ENCODE measurements at places on chromosomes 4 and X. TPM values are rescaled to one million over a fixed set of nuclear protein-coding genes. Genes with fewer than 3 reads are reported as not detected.
A peak's percentile ranks its signal among the peaks of the same experiment; 100 is the strongest.

DNA sequence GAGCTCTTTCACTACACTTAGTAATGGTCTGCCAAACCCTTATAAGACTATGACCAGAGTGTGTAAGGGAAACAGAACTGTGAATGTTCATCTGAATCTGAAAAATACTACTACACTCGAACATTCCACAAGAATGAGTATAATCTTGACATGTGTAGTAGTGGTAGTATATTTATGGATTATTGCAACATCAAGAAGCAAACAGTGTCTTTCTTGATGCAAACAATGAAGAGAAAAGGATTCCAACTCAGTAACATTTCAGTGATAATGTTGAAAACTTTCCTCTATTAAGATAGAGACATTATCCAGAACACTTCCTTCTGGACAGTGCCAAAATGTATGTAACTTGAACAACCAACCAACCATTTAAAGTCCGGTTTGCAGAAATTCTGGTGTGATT, 394.7 kb upstream of the CPEB2 start:
- no peaks in the 10 kb centered on the region for H3K27me3 ChIP-seq
- H3K4me3 ChIP-seq = no peak overlapping the region
- no peaks in the 10 kb centered on the region for H3K4me1 ChIP-seq
- no peak overlapping the region for H3K27ac ChIP-seq

DNA sequence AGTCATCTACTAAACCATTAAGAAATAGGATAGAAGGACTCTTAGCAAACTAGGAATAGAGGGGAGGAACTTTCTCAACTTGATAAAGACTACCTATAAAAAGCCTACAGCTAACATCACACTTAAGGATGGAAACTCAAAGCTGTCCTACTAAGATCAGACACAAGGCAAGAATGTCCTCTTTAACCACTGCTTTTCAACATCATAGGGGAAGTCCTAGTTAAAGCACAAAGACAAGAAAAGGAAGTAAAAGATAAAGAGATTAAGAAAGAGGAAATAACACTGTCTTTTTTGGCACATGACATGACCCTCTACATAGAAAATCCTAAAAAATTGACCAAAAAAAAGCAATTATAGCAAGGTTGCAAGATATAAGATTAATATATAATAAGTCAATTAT, 136.6 kb downstream of the FBXW7 start:
- H3K4me3 ChIP-seq = no peak overlapping the region
- H3K27me3 ChIP-seq = no peaks in the 10 kb centered on the region
- no peak for DNase-seq
- peaks cover 18% of the 10 kb centered on the region for H3K36me3 ChIP-seq

DNA sequence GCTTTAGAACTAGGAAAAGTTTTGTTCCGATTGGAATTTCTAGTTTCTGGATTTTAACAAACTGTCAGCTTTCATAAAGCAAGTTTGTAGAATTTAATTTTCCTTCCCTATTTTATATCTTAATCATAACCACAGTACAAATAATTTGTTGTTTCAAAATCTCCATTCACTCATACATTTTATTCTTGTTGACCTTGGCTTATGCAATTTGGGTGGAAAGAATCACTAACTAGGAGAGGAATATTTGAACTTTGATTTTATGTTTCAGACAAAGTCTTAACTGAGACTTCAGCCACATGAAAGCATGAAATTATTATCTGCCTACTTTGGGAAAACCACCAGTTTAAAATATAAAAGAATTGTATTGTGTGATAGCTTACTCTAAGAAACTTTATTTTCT, 427.9 kb downstream of the SPRY1 start:
- peaks cover 10% of the 10 kb centered on the region for H3K27me3 ChIP-seq
- H3K4me1 ChIP-seq = no peaks in the 10 kb centered on the region
- no peak overlapping the region for H3K4me3 ChIP-seq
- no peaks in the 10 kb centered on the region for H3K36me3 ChIP-seq

- H3K4me3 ChIP-seq = no peak overlapping the region
- DNase-seq = no peak
Observed at GRCh38 chrX:148933881-148934280, 433.5 kb downstream of the AFF2 start.

DNA sequence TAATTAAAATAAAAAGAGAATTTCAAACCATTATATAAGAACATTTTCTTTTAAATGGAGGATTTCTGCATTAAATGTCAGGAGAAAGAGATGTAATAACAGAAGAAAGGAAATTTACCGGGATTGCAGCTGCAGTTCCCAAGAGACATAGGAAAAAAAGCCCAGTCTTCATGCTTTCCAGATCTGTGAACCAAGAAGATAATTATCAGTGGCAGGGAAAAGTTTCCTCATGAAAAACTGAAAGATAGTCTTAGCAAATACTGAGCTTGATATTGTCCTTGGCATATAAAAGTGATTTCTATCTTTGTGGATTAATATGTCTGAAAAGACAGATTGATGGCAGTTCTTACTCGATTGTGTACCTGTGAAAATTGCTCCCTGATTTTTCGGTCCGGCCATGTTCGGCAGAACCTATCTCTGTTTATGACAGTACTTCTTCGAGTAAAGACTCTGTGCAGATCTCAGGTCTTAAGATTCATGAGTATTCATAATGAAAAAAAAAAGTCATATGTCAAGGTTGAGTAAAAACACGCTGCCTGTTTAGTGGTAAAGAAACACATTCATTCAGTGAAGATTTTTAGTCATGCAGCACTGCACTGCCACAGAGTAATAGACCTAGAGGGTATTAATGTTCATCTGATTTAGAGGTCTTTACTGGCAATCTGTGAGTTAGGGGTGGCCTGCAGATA, 29.6 kb downstream of the SPARCL1 start:
- no peaks in the 10 kb centered on the region for H3K36me3 ChIP-seq
- DNase-seq = no peak
- H3K4me1 ChIP-seq = peaks cover 6% of the 10 kb centered on the region
- no peak overlapping the region for H3K27ac ChIP-seq

CCDC158 gene
- total RNA-seq = not detected

GRCh38 chrX:65600106-65600505, 65.5 kb upstream of the LAS1L start:
- peaks cover 80% of the 10 kb centered on the region for H3K4me1 ChIP-seq
- no peaks in the 10 kb centered on the region for H3K27me3 ChIP-seq
- H3K27ac ChIP-seq = peak overlapping the region; percentile 92

DNA sequence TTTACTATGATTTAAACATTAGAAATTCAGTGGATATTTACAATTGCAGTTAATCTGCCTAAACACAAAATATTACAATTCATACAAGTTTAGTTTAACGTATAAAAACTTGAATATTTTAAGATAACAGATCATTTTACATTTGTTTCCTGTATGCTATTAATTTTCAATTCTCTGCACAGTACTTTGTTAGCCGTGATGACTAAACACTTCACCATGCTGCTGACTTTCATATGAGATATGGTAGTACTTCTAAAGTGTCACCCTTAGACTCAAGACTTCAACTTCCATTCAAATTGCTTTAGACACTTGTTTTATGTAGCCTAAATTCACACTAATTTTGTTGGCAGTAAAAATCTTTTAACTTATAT, 1646.4 kb upstream of the ADGRL3 start:
- no peak overlapping the region for H3K27ac ChIP-seq
- H3K36me3 ChIP-seq = no peaks in the 10 kb centered on the region
- no peaks in the 10 kb centered on the region for H3K27me3 ChIP-seq
- DNase-seq = no peak
- H3K4me3 ChIP-seq = no peak overlapping the region

- no peaks in the 10 kb centered on the region for H3K27me3 ChIP-seq
- no peak overlapping the region for H3K4me3 ChIP-seq
- H3K36me3 ChIP-seq = peaks cover 50% of the 10 kb centered on the region
- no peak overlapping the region for H3K27ac ChIP-seq
- H3K4me1 ChIP-seq = no peaks in the 10 kb centered on the region
- DNase-seq = no peak
Observed at GRCh38 chr4:3516061-3516835, 16.0 kb downstream of the LRPAP1 start.

DNA sequence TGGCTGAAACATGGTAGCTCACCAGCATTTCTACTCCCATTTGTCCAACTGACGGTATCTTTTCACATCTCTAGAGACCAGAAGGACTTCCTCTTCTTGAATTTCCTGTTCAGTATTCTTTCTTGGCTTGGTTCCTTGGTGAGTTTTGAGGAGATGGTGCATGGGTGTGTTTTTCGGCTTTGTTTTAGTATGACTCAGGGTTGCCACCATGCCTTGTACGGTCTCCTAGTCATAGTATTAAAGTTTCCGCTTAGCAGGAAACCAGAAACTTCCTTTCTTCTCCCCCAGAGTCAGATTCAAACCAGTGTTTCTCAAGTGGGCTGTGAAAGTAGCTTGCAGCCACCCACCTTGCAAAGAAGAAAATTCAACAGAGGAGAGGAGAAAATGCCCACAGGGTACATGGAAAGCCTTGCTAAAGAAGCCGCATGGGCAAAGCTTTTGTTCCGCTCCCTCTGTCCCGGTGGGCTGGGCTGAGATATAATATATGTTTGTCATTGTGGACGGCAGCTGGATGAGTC, 5.7 kb downstream of the CD99 start:
- peaks cover 81% of the 10 kb centered on the region for H3K36me3 ChIP-seq
- DNase-seq = peak; percentile 79
- peak overlapping the region; percentile 94 for H3K27ac ChIP-seq
- H3K4me3 ChIP-seq = peak overlapping the region; percentile 72
- peaks cover 91% of the 10 kb centered on the region for H3K4me1 ChIP-seq
- H3K27me3 ChIP-seq = no peaks in the 10 kb centered on the region

MAGEA2 gene
- not detected for total RNA-seq

KIAA1210 gene
- not detected for total RNA-seq

- H3K27me3 ChIP-seq = peaks cover 10% of the 10 kb centered on the region
- no peak for DNase-seq
- H3K36me3 ChIP-seq = no peaks in the 10 kb centered on the region
- H3K4me1 ChIP-seq = no peaks in the 10 kb centered on the region
Observed at GRCh38 chr4:56224641-56225040, 162.7 kb downstream of the AASDH start.

Measured in activated CD8-positive, alpha-beta T cell treated with anti-CD3 and anti-CD28 coated beads, Interleukin-2, amount 10 ng/mL, durations not matched to agents 7 days and 5 days (primary cell).